ENCODE measurements at places on chromosomes 11 and 22.

DNA sequence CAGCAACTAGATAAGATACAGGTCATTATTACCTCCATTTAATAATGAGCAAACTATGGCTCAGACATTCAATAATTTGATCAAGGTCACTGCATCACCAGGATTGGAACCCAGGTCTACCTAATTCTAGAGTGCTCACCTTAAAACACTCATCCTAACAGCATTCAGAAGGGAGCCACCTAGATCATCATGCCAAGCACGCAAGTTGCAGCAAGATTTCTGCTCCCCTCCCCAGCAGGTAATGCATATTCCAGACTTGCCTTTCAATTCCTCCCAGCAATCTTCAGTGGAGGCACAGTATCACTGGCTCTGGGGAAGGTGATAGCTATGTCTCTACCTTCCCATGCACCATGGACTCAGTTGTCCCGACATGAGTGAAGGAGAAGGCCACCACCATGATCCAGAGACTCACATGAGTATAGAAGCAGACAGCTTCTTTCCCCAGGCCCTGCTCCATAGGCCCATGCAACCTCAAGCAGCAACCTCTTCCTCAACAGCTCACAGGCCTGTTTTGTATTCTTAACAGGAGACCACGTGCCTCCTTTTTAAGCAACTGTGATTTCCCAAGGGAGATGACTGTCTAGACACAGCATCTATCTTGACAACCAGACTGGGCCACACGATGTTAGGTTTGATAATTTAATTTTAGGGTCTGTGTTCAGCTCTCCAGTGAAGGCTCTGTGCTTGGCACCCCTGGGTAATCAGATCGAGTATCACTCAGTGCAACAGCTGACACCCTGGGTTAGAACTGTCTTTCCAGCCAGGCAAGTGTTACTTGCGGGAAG, 36.4 kb downstream of the RAB30 start:
- DNase-seq = peak; percentile 36

DNA sequence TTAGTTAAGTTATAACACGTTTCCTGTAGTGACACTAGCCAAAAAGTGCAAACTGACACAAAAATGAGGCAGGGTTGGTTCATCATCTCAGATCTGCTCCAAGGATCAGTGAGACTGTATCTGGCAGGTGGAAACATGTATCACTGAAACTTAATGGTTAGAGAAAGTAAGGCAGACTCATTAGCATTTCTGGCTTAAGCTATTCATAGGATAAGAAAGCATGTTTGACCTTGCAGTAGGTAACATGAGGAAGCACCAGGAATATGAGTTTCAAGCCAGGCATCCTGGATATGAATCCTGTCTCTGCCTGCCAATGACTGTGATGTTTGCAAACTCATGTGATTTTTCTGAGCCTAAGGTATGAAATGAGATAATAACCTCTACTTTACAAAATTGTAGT, 732.1 kb downstream of the NELL1 start:
- DNase-seq = no peak

- DNase-seq = no peak
These were observed 2.3 kb upstream of the SMPD1 start for GRCh38 chr11:6387811-6388599.

GRCh38 chr11:122977470-122978298, 4.0 kb downstream of the BSX start:
- DNase-seq = no peak

- DNase-seq = no peak
These were observed 147.9 kb downstream of the ATG16L2 start for GRCh38 chr11:72962084-72962483.

DNA sequence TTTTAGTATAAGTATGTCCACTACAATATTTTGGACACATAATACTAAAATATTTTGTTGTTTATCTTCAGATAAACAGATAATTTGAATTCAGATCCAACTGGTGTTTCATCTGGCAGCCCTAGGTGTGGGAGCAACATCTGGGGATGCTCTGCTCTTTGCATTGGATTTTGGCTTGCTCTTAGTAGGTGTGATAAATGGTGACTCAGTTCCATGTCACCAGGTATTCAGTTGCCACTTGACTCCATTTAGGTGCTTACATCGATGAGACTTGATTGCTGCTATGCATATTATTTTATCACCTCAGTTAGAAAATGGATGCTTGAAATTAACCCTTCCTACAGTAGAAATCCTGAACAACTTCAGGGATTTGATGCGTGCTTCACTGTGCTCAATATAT, 13.3 kb upstream of the AMOTL1 start:
- no peak for DNase-seq

DNA sequence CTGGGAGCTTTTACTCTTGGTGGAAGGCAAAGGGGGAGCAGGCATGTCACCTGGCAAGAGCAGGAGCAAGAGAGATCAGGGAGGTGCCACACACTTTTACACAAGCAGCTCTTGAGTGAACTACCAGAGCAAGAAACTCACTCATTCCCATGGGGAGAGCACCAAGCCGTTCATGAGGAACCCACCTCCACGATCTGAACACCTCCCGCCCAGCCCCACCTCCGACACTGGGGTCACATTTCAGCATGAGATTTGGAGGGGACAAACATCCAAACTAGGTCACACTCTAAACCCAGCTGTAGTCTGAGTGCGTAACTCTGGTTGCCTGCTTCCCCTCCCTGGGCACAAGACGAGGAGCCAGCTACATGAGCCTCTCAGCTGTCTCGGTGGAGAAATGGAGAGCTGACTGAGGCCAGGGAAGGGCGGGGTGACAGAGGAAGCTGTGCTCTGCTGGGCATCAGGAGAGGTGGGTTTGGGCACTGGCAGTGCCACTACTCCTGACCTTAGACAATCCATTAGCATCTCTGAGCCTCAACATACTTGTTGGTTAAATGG, 134.6 kb downstream of the PKNOX2 start:
- DNase-seq = no peak

DNA sequence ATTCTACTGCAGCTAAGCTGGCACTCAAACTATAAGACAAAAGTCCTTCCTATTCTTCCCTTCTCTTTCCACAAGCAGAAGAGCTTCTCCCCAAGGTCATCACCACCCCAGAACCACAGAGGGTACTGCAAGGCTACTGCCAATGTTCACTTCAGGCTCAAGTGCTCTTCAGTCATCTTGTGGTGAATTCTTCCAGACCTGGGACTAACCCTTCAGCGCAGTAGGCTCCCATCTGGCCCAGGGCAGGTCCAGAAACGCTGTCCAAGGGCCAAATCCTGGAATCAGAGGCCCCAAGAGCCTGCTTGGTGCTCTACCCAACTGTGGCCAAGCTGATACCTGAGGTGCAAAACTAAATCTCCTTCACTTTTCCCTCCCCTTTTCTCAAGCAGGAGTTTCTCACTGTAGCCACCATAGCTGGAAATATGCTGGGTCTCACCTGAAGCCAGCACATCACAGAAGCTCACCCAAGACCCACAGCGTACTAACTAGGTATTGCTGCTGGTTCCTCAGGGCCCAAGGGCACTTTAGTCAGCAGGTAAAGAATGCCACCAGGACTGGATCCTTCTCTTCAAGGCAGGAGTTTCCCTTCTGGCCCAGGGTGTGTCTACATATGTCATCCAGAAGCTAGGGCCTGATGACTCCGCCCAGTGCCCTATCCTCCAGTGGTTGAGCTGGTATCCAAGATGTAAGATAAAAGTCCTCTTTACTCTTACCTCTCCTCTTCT, 27.8 kb downstream of the FCHSD2 start:
- DNase-seq = no peak

GRCh38 chr22:45164270-45165088, 754 bp downstream of the NUP50 start:
- DNase-seq = peak; percentile 31

DNA sequence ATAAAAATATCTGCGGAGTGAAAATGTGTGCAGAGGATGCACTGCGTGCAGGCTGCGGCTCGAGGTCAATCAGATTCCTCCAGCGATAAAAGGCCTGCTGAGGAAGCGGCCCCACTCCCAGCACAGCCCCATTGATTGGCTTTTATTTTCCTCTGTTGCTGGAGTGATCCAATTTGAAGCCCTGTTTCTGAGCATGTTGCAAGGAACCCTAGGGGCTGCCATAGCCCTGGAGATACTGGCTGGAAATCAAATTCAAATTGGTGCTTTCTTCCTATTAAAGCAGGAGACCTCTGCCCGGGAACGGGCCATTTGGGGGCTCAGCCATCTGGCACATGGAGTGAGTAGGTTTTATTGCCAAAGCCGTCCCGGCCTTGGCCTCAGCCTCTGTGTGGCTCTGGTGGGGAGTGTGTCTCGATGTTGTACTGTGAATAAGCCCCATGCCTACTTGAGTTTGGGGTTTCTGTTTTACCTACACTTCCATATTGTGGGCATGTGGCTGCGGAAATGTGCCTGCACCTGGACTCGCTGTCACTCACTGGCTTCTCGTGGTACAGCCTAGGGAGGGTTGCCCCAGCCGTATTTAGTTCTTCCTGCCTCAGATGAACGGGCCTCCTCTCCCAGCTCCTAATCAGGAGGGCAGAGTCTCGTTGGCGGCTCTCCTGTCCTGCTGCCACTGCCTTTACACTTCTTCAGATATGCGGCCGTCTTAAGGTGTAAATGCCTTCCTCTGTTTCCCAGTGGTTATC, 25.6 kb downstream of the PARVB start:
- no peak for DNase-seq

GRCh38 chr22:48520884-48521588, 1306.6 kb downstream of the BRD1 start:
- no peak for DNase-seq

- no peak for DNase-seq
These were observed 7.6 kb upstream of the SERPINH1 start for GRCh38 chr11:75554258-75555022.

- peak; percentile 11 for DNase-seq
These were observed 8.3 kb upstream of the ARL14EP start for GRCh38 chr11:30314625-30315024.

DNA sequence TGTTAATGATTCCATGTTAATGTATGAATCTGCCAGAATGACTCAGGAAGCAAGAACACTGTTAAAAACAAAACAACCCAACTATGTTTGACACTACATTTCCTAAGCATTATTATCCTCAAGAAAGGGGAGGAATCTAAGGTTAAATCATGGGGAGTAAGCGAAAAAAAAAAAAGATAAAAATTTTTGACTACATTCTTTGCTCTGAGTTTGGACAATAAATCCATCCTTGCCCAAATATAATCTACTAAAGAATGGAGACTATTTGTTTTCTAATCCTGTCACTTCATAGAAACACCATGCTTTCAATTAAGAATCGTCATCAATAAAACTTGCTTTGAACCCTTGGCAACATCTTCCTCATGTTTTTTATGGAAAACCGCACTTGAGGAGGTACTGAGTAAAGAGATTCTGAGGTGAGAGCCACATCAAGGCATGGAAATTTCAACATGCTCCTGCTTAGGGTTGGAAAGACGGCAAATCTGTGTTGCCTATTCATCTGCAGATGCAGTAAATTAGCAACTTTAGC, 9.7 kb downstream of the MAML2 start:
- DNase-seq = no peak

GRCh38 chr11:111179184-111179910, 66.2 kb upstream of the POU2AF2 start:
- DNase-seq = no peak

- DNase-seq = no peak
These were observed 31.1 kb upstream of the PRSS23 start for GRCh38 chr11:86769219-86769618.

GRCh38 chr11:132058211-132058772, 687.9 kb downstream of the NTM start:
- no peak for DNase-seq

Data from GM12865 (cell line).